ENCODE measurements at places on chromosomes 3 and 15. TPM values are rescaled to one million over a fixed set of nuclear protein-coding genes. Genes with fewer than 3 reads are reported as not detected.

The GOLGA6L7 gene
- not detected for total RNA-seq

The XIRP1 gene
- total RNA-seq: not detected

- DNase-seq: no peak
These were observed 39.8 kb downstream of the IDH2 start for GRCh38 chr15:90062462-90062932.

GRCh38 chr3:65827076-65827475 is 211.6 kb downstream of the MAGI1 start:
- DNase-seq: no peak

The HRH1 gene
- 27.7 TPM for total RNA-seq

- no peak for DNase-seq
These were observed 62.3 kb downstream of the CEP152 start for GRCh38 chr15:48748535-48748934.

- no peak for DNase-seq
These were observed 34.8 kb downstream of the SRGAP3 start for GRCh38 chr3:9214599-9214998.

- DNase-seq: no peak
These were observed 106.6 kb downstream of the SEMA5B start for GRCh38 chr3:122920986-122921385.

The TM4SF4 gene
- total RNA-seq: not detected

The NRROS gene
- total RNA-seq: 4.3 TPM

The PODXL2 gene
- 1.7 TPM for total RNA-seq

All from omental fat pad (tissue), 4 donors.